Progenitor cell of endocrine pancreas (in vitro differentiated cells): ENCODE measurements at places on chromosomes 6 and 20.

GRCh38 chr6:138592749-138593123 lies 93.4 kb upstream of the NHSL1 start:
- DNase-seq, result no peak

DNA sequence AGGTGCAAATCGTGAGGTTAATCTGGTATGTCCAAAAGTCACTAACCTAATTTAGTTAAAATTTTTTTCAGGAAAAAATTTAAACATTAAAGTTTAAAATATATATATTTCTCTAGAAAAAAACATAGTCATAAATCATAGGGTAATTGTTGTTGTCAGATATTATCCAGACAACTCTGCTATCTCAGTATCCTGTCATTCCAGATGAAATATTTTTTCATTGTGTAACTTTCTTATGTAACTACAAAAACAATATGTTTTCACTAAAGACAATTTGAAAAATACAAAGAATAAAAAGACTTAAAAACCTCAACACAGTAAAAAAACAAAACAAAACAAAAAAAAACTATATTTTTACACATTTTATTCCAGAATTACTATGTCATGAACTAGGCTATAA lies 57.6 kb downstream of the TENT5A start:
- DNase-seq, result no peak

- DNase-seq, result no peak
Measured at GRCh38 chr20:19947611-19948264, 69.4 kb upstream of the NAA20 start.

DNA sequence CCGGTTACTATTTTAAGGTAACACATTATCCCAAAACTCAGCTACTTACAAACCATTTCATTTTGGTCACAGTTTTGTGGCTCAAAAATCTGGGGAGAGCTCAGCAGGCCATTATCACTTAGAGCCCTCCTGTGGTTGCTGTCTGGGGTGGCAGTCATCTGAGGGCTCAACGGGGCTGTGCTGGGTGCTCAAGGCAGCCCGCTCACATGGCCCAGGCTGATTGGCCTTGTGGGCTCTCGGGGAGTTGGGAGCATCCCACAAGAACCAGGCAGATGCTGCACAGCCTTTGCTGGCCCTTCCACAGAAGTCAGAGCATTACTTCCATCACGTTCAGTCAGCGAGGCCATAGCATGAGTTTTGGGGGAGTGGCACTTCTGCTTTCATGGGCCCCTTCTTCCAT lies 6.3 kb upstream of the VSX1 start:
- DNase-seq, result no peak

GRCh38 chr20:23640671-23641667 lies 3.2 kb upstream of the CST3 start:
- no peak for DNase-seq

GRCh38 chr20:56469077-56469449 lies 636 bp downstream of the RTF2 start:
- DNase-seq, result no peak
